ENCODE measurements at places on chromosomes 2 and 18.
A peak's percentile ranks its signal among the peaks of the same experiment; 100 is the strongest.

- no peak for DNase-seq
Measured at GRCh38 chr2:14750433-14750832, 117.9 kb downstream of the LRATD1 start.

- DNase-seq: peak; percentile 42
Measured at GRCh38 chr2:237744613-237745249, 53.8 kb upstream of the RBM44 start.

GRCh38 chr2:54549917-54550518 lies 93.9 kb downstream of the SPTBN1 start:
- no peak for DNase-seq

- no peak for DNase-seq
Measured at GRCh38 chr2:44879269-44880124, 62.0 kb upstream of the SIX3 start.

- peak; percentile 10 for DNase-seq
Measured at GRCh38 chr2:97726261-97727064, 13.1 kb downstream of the ZAP70 start.

DNA sequence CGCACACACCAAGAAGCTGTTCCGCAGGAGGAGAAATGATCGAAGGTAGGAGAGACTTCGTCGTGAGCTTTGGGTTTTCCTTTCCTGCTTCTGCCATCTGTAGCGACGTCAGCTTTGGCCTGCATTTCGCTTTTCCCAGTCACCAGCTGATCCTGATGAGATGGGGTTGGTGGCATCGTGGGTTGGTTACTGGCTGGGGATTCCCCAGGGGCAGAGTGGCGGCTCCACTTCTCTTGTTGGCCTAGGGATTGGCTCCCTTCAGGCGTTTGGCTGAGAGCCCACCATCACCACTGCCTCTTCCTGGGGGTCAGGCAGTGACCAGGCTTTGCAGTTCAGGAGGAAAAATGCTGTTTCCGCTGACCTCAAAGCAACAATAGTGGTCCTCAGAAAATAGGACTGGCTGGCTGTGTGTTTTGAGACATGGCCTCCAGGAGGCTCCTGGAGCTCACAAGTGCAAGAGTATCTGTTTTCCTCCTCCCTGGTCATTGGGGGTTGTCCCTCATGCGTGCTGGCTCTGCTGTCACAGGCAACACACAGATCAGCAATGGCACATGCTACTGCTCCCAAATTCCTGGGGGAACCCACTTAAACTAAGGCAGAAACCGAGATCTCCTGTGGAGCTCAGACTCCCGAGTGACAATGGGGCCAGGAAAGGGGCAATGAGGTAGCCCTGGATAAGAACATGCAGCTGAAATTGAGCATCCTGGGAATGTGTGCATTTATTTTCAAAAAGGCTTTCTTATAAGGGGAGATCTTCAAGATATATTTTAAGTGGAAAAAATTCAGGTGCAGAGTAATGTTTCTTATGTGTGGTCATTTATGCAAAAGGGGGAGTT lies 173.0 kb downstream of the CTIF start:
- peak; percentile 20 for DNase-seq

DNA sequence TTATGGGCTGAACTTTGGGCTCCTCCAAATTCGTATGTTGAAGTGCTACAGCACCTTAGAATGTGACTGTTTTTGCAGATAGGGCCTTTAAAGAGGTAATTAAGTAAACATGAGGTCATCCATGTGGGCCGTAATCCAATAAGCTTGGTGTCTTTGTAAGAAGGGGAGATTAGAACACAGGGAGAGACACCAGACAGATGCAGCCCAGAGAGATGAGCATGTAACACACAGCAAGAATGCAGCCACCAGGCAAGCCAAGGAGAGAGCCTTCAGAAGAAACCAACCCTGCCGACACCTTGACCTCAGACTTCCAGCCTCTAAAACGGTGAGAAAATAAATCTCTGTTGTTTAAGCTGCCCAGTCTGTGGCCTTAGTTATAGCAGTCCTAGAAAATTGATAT lies 74.3 kb downstream of the HRH4 start:
- DNase-seq: peak; percentile 24

GRCh38 chr2:102597788-102598187 lies 21.6 kb upstream of the SLC9A2 start:
- no peak for DNase-seq

DNA sequence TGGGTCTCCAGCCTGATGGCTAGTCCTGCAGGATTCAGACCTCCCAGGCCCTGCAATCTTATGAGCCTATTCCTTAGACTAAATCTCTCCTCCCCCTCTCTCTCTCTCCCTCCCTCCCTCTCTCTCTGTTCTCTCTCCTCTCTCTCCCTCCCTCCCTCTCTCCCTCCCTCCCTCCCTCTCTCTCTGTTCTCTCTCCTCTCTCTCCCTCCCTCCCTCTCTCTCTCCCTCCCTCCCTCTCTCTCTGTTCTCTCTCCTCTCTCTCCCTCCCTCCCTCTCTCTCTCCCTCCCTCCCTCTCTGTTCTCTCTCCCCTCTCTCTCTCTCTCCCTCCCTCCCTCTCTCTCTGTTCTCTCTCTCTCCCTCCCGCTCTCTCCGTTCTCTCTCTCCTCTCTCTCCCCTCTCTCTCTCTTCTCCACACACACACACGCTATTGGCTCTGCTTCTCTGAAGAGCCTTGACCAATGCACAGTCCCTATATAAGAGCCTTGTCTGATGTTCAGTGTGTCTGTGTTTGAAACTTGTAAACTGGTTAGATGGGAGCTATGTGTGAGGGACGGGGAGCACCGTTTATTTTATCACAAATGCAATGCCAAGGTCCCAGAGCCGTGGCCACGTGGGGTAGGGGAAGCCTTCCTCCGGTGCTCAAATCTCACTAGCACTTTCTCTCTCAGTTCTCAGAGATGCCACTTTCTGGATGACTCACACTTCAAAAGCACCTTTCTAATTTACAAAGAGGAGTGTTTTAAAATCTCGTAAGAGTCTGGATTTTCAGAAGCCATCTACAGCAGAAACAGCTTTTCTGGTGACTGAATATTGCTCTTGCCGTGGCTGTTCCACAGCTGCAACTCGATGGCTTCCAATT lies 9.4 kb upstream of the PRLH start:
- DNase-seq: no peak

GRCh38 chr2:160575368-160575767 lies 81.8 kb upstream of the RBMS1 start:
- DNase-seq: no peak

DNA sequence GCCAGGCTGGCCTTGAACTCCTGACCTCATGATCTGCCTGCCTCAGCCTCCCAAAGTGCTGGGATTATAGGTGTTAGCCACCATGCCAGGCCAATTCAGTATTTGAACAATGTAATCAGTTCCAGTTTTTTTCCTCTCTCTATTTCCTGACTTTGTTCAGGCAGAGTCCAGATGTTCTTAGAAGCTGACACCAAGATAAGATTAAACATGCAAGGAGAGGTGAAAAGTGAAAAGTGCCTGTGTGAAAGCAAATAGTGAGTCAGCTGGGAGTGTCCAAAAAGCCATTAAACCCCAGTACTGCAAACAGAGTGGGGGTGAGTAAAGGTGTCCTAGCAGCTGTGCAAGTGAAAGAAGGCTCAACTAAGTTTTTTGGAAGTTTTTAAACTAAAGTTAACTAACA lies 231.5 kb downstream of the PTH2R start:
- DNase-seq: peak; percentile 9

- DNase-seq: no peak
Measured at GRCh38 chr2:15127301-15127700, 433.8 kb downstream of the NBAS start.

DNA sequence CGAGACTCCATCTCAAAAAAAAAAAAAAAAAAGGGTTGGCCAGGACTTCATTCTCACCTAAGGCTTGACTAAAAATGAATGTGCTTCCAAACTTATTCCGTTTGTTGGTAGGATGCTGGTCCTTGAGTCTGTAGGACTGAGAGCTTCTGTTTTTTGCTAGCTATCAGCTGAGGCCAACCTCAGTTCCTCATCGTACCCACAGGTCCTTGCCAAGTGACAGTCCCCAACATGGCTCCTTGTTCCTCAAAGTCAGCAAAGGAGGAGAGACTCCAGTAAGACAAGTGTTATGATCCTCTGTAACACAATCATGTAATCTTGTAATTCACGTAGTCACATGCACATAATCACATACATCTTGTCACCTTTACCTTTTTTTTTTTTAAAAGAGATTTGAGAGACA lies 37.0 kb downstream of the HAUS1 start:
- no peak for DNase-seq

DNA sequence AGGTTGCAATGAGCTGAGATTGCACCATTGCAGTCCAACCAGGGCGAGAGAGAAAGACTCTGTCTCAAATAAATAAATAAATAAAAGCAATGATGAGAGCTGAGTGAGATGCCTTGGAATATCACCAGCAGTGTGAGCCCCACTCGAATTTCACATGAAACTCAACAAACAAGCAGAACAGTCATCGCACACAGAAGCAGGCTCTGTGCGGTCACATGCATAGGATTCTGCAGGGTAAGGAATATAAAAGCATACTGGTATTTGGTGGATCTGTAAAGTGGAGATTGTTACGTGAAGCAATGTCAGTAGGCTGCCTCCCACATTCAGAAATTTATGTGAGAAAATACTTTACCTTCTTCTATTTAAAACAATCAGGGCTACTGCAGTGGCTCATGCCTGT lies 18.0 kb upstream of the AP1S3 start:
- no peak for DNase-seq

- no peak for DNase-seq
Measured at GRCh38 chr2:199191461-199191860, 266.3 kb downstream of the SATB2 start.

DNA sequence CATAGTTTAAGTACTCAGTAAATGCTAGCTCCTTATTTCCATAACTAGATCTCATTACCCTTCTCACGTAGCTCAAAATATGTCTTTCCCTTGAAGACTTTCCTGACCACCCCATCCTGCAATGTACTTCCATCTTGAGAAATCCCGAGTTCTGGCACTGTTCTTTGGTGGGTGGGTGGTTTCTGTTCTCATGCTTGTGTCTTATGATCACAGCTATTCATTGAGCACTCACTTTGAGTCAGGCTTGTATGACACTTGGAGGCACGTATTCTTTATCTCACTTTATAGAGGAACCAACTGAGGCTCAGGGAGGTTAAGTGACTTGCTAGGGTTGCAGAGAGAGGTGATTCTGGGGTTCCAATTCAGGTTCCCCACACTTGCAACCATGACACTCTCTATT lies 9.0 kb upstream of the CLIP4 start:
- DNase-seq: no peak

GRCh38 chr18:62486290-62486964 lies 36.4 kb upstream of the ZCCHC2 start:
- DNase-seq: no peak

DNA sequence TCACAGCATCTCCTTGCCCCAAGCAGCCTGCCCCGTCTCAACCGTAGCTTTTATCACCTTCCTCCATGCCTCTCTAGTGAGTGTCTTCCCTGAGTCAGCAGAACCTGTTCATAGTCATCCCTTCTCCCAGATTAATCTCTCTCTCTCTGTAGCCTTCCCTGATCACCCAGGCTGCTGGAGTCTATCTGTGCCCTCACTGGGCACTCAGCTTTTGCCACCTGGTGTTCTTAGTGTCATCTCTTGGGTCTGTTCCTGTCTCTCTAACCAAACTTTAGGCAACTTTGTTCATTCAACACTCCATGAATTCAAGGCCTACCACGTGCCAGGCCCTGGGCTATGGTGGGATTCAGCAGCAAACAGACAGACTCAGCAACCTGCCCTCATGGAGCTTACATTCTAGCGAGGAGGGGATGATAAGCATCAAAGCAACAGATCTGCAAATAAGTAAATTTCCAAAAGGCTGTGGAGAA lies 159.1 kb downstream of the SMAD7 start:
- DNase-seq: no peak

- no peak for DNase-seq
Measured at GRCh38 chr18:63890950-63891304, 3.4 kb downstream of the SERPINB2 start.

DNA sequence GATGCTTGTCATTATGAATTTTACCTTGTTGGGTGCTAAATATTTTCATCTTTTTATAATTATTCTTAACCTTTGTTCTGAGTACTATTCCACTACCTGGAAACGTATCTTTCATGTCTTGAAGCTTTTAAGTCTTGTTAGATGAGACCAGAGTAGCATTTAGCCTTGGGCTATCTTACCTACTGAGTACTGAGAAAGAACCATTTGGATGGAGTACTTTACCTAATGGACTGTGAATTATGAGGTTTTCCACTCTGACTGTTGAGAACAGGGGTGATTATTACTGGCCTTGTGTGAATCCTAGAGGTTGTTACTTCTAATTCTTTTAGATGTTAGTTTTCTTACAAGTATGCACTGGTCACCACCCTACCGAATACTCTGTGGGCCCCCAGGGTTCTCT lies 63.5 kb downstream of the CCDC102B start:
- no peak for DNase-seq

GRCh38 chr2:9737053-9737875 lies 106.0 kb upstream of the TAF1B start:
- DNase-seq: peak; percentile 43

GRCh38 chr2:171630812-171631626 lies 56.2 kb upstream of the DYNC1I2 start:
- no peak for DNase-seq

GRCh38 chr2:240992572-240993291 lies 5.7 kb upstream of the SNED1 start:
- no peak for DNase-seq

DNA sequence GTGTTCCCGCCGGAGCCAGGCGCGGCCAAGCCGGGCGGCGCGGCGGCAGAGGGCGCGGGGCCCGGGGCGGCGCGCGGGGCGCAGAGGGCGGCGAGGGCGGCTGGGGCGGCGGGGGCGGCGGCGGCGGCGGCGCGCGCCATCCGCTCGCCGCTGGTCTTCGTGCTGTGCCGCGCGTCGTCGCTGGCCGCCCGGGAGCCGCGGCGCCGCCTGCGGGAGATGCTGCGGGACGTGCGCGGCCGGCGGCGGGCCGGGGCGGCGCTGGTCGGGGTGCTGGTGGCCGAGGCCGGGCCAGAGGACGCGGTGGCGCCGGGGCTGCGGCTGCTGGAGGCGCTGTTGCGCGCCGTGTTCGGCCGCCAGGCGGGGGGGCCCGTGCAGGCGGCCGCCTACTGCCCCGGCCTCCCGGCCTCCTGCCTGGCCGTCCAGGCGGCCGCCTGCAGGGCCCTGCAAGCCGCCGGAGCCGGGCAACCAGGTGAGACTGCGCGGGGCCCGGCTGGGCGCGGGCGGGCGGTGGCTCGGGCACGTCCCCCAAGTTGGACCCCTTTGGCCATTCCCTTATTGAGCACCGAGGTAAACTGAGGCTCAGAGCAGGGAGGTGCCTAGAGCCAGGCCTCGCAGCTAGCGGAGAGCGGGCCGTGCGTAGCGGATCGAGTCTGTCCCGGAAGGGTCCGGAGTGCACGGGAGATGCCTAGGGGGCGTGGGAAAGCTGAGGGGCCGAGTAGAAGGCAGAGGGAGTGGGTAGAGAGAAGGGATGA lies 584 bp downstream of the C2orf72 start:
- no peak for DNase-seq

DNA sequence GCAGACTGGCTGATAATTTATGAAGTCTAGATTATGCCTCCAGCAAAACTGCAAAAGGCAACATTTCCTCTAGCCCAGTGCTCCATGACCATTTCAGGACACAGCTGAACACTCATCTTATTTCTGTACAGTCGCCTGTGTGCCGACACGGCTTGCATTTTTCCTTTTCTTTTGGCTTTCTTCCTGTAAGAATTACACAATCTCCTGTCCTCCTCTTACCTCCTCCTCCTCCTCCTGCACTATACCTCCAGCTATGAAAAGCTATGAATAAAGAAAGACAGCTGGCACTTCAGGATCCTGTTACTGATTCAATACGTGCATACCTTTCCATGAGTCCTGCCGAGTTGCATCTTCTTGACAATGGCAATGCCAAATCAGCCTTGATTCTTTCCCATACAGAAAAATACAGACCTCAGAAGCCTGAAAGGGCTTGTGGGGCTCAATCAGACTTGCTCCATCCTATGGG lies 32.2 kb upstream of the TRIB2 start:
- DNase-seq: peak; percentile 81

GRCh38 chr2:10524851-10525572 lies 76.9 kb upstream of the ODC1 start:
- DNase-seq: no peak

Data from NCI-H524 (cell line).